ENCODE measurements at places on chromosomes 6 and 20. TPM values are rescaled to one million over a fixed set of nuclear protein-coding genes. Genes with fewer than 3 reads are reported as not detected.

- no peak for DNase-seq
Observed at GRCh38 chr20:401682-402495, 6.2 kb upstream of the RBCK1 start.

DNA sequence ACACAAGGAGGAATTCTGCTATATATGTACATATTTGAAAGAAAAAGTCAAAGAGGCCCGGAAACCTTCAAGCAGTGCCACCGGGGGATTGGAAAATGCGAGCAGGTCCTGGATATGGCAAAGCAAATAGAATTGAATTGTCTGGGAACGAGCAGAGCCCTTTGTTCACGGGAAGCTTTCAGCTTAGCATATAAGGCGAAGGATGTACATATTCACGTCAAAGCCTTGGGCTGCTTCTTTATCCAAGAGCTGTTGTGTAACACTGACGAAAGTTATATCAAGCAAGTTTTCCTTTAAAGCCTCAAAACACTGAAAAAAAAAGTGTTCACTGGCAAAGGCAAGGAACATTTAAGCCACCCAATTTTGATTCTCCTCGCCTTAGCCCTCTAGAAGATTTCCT, 171.0 kb downstream of the GPX5 start:
- no peak for DNase-seq

DNA sequence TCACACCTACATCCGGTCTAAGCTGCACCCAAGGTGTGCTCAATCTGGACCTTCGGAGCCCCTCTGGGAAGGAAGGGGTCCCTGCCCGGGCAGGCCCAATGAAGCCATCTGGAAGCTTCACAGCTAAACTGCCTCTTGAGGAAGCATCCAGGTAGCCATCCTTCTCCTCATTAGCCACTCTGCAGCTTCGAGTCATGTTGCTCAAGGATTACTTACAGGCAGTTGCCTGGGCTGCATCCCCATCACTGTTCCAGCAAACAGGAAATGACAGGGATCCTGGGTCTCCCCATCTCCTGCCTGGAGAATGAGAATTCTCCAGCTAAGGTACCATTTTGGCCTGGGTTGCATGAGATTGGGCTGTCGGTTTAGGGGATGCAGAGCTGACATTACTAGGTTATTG, 91.7 kb downstream of the ERMARD start:
- DNase-seq: peak; percentile 19

DNA sequence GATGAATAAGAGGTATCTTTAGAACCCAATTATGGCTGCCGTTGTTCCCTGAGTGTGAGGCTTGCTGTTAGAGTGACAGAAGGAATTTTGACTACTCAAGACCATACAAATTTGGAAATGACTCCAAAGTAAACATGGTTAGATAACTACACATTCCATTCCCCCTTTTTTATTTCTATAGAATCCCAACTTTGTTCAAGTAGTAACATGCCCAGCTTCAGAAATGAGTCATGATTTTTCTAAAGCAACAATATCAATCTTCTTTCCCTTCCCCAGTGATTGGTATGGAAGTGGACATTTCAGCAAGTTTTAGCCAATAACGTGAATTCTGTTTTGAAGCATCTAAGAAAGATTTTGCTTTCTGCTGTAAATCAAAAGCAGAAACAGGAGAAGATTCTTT, 37.8 kb downstream of the HCRTR2 start:
- DNase-seq: no peak

GRCh38 chr6:22657352-22657980, 88.1 kb downstream of the HDGFL1 start:
- DNase-seq: peak; percentile 48

DNA sequence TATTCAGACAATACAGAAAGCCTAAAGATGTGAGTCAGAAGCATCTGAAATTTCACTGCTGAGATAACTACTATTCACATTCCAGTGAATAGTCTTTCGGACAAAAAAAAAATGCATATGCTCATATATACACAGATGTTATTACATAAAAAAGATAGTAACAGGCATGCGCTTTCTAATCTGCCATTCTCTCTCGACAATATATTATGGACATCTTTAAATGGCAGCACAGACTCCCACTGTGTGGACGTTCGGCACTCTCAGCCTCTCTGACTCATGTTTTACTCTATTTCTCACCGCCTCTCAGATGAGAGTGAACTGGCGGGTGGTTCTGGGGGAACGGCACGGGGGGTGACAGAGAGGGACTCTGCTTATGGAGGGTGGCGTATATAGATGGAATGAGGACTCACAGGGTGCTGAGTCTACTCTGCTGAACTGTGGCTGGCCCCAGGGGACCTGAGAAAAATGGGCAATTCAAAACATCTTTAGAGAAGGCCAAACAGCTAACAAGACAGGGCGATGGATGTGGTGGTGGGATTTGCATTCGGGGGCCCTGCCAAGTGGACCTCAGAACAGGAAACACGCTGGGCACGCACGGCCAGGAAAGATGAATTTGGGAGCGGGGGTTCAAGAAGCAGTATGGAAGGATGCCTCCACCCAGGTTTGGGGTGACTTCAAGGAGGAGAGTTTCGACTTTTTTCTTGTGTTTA, 68.9 kb downstream of the MDGA1 start:
- no peak for DNase-seq

TCF21 gene
- not detected for total RNA-seq

Data from breast epithelium (tissue), 4 donors.